Stimulated activated CD4-positive, alpha-beta T cell treated with anti-CD3 and anti-CD28 coated beads, Interleukin-15, amount 100 ng/mL, for 48 hours (primary cell): ENCODE measurements at places on chromosomes 4 and X.

- DNase-seq = peak; percentile 43
These were observed at the start of gene UGT8 for GRCh38 chr4:114598191-114599121. UGT8 (plus strand) TSS chr4:114598807; CDS start chr4:114622881, 24,074 bp downstream.

GRCh38 chrX:149641835-149642234 is 10.2 kb upstream of the TMEM185A start:
- DNase-seq = no peak

DNA sequence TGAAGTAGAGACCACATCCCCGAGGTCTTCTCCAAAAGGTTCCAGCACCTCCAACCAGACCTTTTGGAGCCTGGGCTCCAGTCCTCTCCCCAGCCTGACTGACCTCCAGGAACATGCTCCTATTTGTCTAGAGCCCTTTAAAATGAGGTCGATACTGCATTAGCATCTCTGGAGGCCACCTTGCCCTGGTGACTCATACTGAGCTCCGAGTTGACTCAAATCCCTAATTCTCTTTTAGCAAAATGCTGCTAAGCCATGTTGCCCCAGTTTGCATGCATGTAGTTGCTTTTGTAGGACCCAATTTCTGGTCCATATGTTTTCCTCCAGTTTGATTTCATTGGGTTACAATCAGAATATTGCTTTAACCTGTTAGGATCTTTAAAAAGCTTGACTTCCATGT is 43.5 kb upstream of the CITED1 start:
- DNase-seq = peak; percentile 2

GRCh38 chrX:23386260-23386659 is 51.6 kb downstream of the PTCHD1 start:
- DNase-seq = no peak

GRCh38 chr4:2728806-2729532 is 27.2 kb downstream of the TNIP2 start:
- no peak for DNase-seq

GRCh38 chr4:185734214-185734613 is 77.8 kb downstream of the SORBS2 start:
- DNase-seq = no peak

DNA sequence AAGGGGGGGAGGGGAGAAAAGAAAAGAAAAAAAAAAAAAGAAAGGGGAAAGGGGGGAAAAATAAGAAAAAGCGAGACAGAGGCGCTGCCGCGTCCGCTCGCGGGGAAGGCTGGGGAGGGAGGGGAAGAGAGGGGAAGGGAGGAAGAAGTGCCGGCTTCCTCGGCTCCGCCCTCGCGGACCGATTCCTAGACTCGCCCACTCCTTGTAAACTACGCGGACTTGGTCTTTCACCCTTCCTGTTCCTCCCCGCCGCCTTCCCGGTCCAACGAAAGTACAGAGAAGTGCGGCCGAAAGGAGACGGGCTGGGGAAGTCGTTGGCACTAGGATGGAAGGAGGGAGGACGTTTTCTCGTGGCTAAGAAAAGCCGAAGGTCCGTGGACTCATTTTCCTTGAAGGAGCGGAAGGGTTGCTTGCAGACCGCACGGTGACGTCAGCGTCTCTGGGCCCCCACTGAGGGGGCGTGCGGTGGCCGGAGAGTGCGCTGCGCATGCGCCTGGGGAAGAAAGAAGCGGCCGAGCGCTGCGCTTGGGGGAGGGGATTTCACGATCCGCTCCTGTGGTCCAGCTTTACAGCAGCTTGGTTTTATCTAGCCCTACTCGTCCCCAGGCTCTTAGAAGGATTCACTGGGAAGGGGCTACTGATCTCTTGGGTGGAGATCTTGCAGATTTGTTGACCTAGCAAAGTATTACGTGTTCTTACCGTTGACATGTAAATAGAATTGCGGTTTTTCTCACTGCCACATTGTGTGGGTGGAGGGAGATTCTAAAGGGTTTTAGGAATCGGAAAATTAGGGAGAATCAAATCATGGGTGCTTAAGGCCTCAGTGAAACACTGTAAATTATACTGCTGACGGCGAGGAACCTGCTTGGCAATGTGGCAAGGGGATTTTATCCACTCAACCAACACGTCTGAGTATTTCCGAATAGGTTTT is at the start of gene CCNI:
TSS of gene CCNI (minus strand) at position 121 of the 931 bp plus-strand sequence. CDS start 9,627 bp downstream, outside the sequence.
- DNase-seq = peak; percentile 88

- no peak for DNase-seq
These were observed 63.4 kb downstream of the NFKB1 start for GRCh38 chr4:102564399-102565059.

- peak; percentile 29 for DNase-seq
These were observed 54.5 kb upstream of the CHRNA9 start for GRCh38 chr4:40280586-40280985.
